ENCODE measurements at places on chromosomes 4 and X.
A peak's percentile ranks its signal among the peaks of the same experiment; 100 is the strongest.

GRCh38 chr4:119872371-119873016 lies 194.2 kb downstream of the MAD2L1 start:
- H3K4me3 ChIP-seq: no peak overlapping the region
- H3K4me1 ChIP-seq: no peaks in the 10 kb centered on the region
- no peaks in the 10 kb centered on the region for H3K36me3 ChIP-seq

DNA sequence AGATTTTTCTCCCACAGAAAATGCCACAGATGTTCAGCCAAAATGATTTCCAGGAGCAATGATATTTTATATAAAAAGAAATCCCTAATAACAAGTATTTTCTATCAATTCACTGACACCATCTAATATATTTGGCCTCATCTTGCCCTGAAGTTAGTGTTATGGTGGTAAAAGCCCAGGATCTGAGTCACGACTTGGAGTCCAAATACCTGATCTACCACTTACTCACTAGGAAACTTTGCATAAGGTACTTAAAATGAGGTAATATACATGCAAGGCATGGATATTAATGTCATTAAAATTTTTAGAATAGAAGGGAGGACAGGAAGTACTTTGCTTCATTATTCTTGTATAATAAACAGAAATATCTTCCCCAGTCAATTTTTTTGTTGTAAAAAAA lies 16.3 kb downstream of the PPP3CA start:
- H3K36me3 ChIP-seq: no peaks in the 10 kb centered on the region
- peaks cover 52% of the 10 kb centered on the region for H3K4me1 ChIP-seq
- no peak overlapping the region for H3K27ac ChIP-seq

DNA sequence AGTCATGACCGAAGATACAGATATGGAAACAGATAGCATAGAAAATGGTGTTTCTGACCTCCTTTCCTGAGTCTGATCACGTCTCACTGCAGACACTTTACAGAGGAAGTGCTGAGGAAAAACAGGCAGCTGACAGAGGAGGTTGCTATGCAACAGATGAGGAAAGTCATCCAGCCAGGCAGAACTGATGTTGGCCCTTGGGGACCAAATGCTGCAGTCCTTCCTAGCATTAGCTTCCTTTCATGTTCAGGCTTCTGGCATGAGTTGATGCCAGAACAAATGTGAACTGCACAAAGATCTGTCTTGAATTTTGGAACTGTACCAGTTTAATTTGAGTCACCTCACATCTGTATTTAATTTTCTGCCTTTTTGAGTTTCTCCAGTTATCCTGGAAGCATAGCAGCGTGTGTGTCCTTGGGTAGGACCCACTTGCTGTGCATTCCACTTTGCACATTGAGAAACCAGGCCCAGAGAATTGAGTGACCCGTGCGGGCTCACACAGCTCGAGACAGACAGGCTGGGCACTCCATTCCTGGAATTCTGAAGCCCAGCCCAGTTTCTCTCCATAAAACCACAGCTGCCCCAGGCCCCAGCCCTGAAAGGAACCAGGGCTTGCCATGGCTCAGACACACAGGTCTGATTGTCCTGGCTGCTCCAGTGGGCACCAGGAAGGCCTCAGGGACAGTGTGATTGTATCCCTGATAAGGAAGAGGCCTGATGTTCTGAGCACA lies 1.4 kb upstream of the MAGED1 start:
- DNase-seq: no peak
- H3K27me3 ChIP-seq: no peaks in the 10 kb centered on the region
- no peak overlapping the region for H3K27ac ChIP-seq
- H3K36me3 ChIP-seq: no peaks in the 10 kb centered on the region
- peaks cover 19% of the 10 kb centered on the region for H3K4me1 ChIP-seq
- H3K4me3 ChIP-seq: no peak overlapping the region

- H3K4me3 ChIP-seq: no peak overlapping the region
- DNase-seq: no peak
- H3K4me1 ChIP-seq: peaks cover 6% of the 10 kb centered on the region
- no peaks in the 10 kb centered on the region for H3K36me3 ChIP-seq
These were observed 92.2 kb downstream of the NHSL2 start for GRCh38 chrX:72002875-72003274.

DNA sequence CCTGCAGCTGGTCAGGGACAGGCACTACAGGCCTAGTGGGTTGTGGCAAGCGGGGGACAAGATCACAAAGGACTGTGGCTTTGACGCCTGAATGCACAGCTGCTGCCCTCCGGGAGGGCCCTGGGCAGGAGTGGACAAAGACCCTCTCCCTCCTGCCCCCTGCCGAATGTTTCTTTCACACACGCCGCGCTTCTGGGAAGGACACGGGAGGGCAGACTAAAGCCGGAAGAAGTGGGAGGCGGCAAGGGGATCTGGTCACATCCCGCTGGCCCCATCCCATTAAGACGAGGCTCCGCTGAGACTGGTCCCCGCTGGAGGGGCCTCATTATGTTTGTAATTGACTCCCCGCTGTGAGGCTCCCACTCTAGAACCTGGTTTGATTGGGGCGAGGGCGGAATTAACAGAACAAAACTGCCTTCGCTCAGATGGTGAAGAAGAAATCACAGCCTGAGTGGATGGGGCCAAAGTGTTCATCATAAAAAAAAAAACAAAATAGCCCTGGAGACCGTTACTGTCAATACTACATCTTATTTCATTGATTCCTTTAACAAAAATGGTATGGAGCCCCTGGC lies 37.8 kb upstream of the PSAPL1 start:
- H3K27me3 ChIP-seq: peaks cover 15% of the 10 kb centered on the region
- H3K4me1 ChIP-seq: peaks cover 10% of the 10 kb centered on the region
- no peaks in the 10 kb centered on the region for H3K36me3 ChIP-seq
- DNase-seq: no peak
- no peak overlapping the region for H3K27ac ChIP-seq

GRCh38 chr4:133148690-133149363 lies at the start of gene PCDH10:
TSS of gene PCDH10 (plus strand) at chr4:133149294. CDS start at chr4:133150141, 847 bp downstream.
- H3K4me1 ChIP-seq: peaks cover 3% of the 10 kb centered on the region
- H3K4me3 ChIP-seq: peak within 1 kb of the TSS; percentile 67
- DNase-seq: no peak
- H3K36me3 ChIP-seq: peaks cover 28% of the 10 kb centered on the region
- no peak within 1 kb of the TSS for H3K27ac ChIP-seq
- peaks cover 44% of the 10 kb centered on the region for H3K27me3 ChIP-seq
